Posterior vena cava (tissue), 2 donors: ENCODE measurements at places on chromosomes 11 and 22. TPM values are rescaled to one million over a fixed set of nuclear protein-coding genes. Genes with fewer than 3 reads are reported as not detected.
A peak's percentile ranks its signal among the peaks of the same experiment; 100 is the strongest.

- no peak for DNase-seq
Observed at GRCh38 chr11:20926799-20927540, 257.6 kb downstream of the NELL1 start.

- no peak for DNase-seq
Observed at GRCh38 chr11:94028436-94028835, 7.3 kb downstream of the HEPHL1 start.

DNA sequence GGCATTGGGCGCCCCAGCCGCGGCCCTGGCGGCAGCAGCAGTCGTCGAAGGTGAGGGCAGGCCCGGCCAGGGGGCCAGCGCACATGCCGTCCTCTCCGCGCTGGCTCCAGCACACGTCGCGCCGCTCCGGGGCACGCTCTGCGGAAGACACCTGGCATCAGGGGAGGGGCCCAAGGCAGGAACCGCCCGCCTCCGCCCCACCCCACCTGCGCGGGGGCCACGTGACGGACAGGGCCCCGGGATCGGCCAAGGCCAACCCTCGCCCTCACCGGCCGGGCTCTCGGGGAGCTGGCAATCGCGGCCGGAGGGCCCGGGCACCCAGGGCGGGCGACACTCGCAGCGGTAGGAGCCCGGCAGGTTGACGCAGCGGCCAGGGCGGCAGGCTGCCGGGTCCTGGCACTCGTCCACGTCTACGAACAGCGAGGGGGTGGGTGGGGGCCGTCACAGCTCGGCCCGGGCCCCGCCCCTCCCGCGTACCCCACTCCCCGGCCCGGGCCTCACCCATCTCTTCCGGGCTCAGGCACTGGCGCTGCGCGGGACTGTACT is 14.9 kb downstream of the SCYL1 start:
- no peak for DNase-seq

GRCh38 chr11:17258670-17259069 is 17.9 kb upstream of the NUCB2 start:
- DNase-seq = no peak

DNA sequence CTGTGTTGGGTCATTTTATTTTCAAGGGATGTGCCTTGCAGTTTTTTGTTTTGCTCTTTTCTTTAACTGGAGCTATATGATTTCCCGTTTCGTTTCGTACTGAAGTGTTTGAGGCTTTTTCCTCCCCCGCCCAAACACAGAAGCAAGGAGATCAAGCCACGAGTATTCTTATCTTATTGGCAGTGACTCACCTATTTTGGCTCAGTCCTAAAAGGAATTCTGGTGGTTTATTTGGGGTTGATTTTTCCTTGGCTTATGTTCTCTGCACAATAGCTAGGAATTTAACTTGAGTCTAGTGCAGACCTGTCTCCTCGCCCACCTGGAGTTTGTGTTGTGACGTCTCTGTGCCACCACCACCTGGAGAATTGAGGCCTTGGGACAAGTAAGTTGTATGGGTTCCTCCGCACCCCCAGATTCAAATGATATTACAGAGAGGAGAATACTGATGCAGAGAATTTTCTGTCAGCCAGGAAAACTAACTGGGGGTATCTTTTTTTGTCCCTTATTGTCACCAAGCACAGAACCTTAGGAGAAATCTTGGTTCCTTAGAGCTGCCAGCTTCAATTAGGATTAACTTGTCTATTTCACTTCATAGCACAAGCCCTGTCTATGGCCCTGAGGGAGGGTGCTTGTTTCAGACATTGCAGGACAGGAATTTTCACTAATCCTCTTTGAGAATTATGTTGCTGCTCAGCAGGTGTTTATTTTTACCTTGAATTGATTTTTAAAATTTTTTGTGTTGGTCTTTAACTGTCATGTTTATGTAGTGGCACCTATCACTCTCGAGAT is 90.4 kb upstream of the BIRC3 start:
- no peak for DNase-seq

DNA sequence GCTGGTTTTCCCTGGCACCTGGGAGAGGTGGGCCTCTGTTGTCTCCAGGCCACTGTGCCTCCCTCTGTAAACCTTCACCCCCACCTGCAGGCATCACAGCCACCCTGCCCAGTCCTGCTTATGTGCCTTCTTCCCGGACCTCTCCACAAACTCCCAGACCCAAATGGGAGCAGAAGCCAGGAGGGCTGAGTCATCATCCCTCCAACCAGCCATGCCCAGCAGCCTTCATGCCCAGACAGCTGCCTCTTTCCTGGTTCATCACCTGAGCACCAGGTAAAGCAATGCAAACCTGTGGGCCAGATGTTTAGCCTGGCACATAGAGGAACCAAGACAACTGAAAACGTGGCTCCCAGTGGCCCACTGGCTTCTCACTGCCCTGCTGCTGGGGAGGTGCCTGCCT is 2.1 kb upstream of the TMPRSS4 start:
- no peak for DNase-seq

DNA sequence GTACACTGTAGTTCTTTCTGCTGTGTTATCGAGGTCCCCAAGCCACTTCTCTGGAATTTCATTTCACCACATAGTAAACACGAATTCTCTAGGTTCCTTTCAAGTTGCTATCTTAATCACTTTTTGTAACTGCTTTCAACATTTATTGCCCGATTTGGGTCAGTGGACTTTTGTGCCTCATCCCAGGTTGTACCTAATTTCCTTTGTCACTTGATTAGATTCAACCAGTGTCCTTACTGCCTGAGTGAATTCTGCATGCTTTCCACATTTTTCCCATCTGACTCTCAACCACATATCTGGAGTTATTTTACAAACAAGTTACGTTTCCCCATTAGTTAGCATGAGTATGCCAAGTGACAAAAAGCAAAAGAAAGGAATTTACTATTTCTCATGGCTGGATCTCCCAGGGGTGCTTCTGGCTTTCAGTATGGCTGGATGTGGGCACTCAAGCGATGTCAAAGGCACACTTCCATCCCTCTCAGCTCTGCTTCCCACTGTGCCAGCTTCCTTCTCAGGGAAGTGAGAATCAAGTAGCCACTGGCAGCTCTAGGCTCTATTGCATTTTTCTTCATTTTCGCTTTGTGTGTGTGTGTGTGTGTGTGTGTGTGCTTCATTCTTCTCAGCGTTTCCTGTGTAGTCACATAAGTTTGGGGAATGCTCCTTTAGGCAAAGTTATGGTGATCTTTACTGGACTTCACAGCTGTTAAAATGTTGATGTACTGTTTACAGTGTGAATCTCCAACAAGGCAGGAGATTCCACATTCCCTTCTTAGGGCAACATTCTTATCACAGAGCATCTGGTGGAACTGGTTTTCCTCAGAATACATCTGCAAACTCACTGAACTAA is 128.9 kb downstream of the DBX1 start:
- DNase-seq = no peak

DNA sequence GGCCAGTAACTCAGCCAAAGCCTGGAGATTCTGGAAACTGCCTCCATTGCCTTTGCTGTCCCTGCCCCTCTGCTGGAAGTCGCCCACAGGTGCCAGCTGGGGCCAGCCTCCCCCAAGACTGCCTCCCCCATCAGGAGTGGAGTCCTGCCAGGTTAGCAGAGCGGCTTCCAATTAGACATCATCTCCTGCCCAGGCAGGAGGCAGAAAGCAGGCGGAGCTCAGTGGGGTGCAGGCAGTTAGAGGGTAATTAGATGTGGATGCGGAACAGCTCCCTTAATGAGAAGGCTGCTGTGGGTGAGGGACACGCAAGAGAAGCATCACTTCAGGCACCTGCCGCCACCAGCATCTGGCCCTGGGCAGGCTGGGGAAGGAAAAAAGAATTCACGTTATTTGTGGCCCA is 90.9 kb upstream of the TP53I11 start:
- no peak for DNase-seq

- DNase-seq = no peak
Observed at GRCh38 chr22:17866621-17867020, 92.4 kb upstream of the BID start.

DNA sequence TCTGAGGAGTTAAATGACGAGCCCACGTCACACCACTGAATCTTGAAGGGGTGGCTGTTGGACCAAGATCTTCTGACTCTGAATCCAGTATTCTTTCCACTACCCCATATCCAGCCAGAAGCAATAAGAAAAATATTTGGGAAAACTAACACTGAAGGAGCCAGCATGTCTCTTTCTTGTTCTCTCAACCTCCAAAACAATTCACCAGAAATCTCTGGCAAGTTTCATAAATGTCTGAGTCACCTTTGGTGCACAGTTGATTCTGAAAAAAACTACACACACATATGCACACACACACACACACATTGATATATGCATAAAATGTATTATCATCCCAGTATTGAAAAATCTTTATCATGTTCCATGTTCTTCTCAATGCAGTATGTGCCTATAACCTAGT is 104.3 kb upstream of the BLID start:
- DNase-seq = no peak

- no peak for DNase-seq
Observed at GRCh38 chr22:37677493-37677974, 2.1 kb downstream of the LGALS1 start.

DNA sequence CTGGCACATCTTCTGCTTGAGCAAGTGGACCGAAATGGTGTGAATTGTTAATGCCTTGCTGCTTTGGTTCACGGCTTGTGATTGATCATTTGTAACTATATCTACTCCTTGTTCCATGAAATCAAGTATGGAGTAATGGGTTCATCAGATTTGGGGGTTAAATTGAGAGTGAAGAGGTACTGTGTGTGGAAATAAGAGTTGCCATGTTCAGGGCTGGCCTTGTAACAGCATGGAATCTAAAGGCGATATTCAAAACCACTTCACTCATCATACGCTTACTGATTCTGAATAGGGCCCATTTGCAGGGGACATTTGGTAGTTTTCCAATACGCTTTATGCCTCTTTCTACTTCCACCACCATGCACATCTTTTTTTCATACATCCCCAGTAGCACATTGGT is 122.2 kb downstream of the DCDC1 start:
- DNase-seq = no peak

GRCh38 chr22:41963453-41964111 is 5.7 kb upstream of the SEPTIN3 start:
- no peak for DNase-seq

GRCh38 chr22:24186892-24187670 is 5.8 kb downstream of the SUSD2 start:
- peak; percentile 72 for DNase-seq

DNA sequence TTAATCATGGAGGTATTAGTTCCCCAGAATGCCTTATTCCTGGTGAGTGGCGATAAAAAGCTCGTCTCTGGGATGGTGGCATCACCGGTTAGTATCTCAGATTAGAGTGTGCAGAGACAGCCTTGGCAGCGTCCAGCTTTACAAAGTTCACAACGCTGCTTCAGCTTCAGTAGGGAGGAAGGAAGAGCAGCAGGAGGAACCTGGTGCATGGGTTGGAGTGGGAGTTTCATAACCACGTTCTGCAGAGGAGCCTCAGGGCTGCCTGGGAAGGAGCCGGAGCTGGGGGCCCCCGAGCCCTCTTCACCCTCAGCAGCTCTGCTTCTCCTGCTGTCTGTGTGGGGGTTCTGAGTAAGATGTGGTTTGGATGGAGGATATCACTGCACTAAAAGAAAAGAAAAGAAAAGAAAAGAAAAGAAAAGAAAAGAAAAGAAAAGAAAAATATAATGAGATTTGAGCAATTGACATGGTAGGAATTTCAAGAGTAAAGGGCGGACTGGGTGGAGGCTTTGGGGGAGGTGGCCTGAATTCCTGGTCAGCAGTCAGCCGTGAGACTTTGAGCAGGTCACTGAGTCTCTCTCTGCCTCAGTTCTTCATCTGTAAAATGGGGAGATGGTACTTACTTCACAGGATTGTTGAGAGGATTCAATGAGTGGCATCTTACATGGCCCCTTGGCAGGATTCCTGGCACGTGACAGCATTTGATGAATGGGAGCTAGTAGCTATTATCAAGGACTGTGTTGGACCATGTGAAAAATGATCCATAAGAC is 6.5 kb downstream of the ASPHD2 start:
- DNase-seq = no peak

GRCh38 chr11:1348796-1349326 is 39.4 kb upstream of the TOLLIP start:
- peak; percentile 62 for DNase-seq

- no peak for DNase-seq
Observed at GRCh38 chr11:78054971-78055370, 8.7 kb upstream of the THRSP start.

GRCh38 chr11:9688716-9689511 is 25.0 kb downstream of the SWAP70 start:
- DNase-seq = no peak

- DNase-seq = no peak
Observed at GRCh38 chr11:103862094-103862801, 174.2 kb upstream of the DDI1 start.

GRCh38 chr22:44711690-44712555 is 9.9 kb downstream of the PRR5 start:
- DNase-seq = no peak

DNA sequence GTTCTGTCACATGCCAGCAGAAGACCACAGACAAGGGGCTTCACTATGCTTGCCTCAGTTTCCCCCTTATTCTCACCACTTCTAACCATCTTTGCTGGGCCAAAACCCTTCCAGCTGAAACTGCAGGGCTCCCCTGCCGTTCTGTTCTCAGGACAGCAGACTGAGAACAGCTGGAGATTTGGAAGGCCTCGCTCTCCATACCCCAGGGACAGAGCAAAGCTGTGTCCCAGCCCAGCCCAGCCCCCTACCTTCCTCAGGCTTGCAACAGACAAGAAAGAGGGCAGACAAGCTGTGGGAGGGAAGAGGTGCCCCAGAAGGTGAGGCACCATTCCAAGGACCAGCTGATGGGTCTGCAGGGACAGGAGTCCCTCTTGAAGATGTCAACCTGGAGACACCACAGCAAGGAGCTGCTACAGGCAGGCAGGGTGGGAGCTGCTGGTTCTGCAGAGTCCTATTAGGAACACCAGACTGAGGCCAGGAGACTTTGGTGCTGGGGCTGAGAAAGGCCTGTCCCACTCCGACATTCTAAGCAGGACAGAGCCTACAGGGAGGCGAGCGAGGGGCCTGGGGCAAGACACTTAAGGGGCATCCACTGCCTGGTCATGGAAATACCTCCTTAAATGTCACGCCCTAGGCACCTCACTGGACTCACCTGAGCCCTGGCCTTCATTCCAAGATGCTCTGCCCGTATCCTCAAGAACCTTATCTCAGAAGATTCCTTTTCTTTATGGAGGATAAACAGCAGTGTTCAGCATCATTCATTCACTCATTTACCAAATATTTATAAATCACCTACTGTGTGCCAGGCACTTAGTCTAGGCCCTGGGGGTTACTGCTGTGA is 6.9 kb downstream of the SCN2B start:
- DNase-seq = peak; percentile 22

The CARNS1 gene
- total RNA-seq = 1.4 TPM

The TBX10 gene
- total RNA-seq = not detected

The MS4A6E gene
- not detected for total RNA-seq

The PKNOX2 gene
- 8.3 TPM for total RNA-seq

The RNF214 gene
- total RNA-seq = 25.7 TPM

The KIRREL3 gene
- 0.10 TPM for total RNA-seq

The BACE1 gene
- total RNA-seq = 25.2 TPM

The OR51E2 gene
- total RNA-seq = 0.57 TPM

The F2 gene
- total RNA-seq = not detected

The TYMP gene
- 63.8 TPM for total RNA-seq
